NCI-H526 (cell line): ENCODE measurements at places on chromosomes 13 and 19.

- DNase-seq, result no peak
These were observed 1.8 kb downstream of the VASP start for GRCh38 chr19:45508861-45509691.

GRCh38 chr13:22967669-22968068, 213.1 kb upstream of the SGCG start:
- no peak for DNase-seq

DNA sequence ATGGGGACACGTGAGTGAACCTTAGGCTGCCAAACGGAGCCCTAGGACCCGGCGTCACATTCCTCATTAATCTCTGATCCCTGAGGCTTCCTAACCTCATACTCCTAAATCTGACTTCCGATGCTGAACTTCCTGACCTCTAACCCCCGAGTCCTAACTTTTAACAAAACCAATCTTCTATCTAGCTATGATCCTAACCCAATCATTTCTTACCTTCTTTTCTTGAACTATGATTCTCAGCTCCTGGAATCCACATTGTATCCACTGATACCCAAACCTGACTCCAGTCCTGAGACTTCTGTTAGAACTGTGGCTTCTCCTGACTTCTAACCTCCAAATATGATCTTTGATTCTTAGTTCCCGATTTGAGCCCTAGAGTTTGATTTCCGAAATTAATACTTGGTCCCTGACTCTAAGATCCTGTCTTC, 447 bp downstream of the NFKBIB start:
- no peak for DNase-seq

GRCh38 chr19:17081672-17082630, 6.4 kb downstream of the MYO9B start:
- DNase-seq, result no peak

DNA sequence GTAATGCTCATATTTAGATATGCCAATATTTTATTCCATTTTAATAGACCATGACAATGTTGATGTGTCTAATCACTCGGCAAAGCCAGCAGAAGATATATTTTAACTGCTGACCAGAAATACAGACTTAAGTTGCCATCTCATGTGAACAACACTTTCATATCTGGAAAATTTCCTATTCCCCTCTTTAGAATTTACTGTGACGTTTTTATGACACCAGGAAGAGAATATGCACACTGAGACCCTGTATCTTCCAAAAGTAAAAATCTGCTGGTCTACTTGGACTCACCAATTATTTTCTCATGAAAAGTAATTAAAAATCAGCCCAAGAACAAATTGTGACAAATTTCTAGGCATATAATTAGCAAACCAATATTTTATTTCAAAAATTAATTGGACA, 2.1 kb downstream of the PROSER1 start:
- no peak for DNase-seq

DNA sequence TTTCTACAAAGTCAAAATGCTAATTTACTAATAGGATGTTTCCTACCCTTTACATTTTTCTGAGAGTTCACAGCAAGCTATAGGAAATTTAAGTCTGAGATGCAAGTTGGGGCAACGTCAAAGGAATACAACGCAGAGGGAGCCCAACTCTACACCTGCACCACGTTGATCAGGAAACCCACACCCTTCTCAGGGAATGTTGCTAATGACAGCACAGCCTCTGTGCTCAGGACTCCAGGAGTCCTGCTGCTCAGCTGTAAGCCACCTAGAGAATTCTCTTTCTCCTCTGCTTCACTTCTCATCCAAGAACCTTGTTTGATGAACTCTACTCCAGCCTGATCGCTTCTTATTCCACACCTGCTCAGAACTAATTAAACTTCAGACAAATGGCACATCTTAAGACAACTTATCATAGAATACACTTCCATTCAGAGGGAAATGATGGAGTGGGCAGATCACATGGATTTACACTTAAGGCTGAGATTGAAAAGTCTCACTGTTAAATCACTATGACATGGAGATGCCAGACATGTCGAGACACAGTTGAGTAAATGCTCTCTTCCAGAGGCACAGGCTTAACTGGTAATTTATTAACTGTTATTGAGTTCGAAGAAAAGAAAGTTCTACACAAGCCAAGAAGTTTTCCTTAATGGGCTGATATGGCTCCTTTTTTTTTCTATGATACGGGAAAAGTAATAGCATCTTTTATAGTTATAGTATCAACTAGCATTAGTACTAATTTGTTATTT, 811.6 kb upstream of the ARGLU1 start:
- DNase-seq, result no peak

- no peak for DNase-seq
These were observed 74.7 kb downstream of the C13orf42 start for GRCh38 chr13:51036418-51036817.

DNA sequence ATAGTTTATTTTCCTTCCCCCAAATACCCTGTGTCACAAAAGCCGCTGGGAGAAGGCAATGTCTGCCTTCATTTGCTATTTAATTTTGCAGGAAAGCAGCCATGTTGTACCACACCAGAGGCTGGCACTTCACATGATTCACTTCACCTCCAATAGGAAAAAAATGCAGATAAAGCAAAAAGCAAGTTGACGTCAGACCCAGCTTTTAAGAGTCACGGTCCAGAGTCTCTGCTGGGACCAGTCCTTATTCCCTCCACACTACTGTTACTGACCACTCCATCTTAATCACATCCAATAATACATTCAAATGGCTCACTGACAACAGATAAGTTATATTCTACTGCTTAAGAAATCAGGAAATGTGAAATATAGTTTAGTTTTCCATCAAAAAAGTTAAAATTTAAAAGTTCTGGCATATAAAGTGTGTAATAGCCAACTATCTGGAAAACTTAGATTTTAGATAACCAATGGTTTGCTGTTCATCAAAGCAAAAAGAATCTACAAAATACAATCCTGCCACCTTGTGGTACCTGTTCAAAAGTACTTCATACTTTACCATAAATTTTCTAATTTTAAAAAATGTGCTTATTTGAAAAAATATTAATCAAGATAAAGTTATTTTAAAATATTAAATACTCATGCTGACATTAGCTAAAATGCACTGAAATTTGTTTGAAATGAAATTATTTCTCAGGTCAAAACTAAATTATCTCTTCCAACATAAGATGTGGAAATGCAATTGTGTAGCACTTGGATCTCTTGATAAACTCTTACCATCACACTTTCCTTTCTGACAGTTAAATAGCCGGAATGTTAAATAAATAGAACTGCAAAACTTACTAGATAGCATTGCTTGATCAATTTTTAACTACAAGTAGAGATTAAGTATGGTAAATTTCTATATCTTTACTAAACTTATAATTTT, 97.3 kb downstream of the SERP2 start:
- peak; percentile 67 for DNase-seq

DNA sequence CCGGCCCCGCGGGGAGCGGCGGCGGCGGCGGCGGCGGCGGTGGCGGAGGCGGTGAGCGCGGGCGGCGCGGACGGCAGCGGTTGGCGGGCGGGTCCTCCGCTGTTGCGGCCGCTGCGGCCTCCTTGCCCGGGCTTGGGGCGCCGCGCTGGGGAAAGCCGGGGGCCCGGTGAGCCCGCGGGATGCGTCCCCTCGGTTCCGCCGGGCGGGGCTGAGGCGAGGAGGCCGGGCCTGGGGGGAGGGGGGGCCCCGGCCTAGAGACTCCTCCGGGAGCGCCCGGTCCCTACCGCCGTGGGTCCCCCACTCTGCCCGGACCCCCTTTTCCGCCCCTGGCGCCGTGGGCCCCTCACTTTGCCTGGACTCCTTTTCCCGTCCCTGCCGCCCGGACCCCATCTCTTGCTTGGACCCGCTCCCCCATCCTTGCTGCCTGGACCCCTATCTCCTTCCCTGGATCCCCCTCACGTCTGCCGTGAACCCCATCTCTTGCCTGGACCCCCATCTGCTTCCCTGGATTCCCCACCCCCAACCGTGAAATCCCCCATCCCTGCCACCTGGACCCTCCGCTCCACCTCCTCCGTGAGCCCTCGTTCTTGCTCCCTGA, 28.6 kb upstream of the NDUFS7 start:
- no peak for DNase-seq

DNA sequence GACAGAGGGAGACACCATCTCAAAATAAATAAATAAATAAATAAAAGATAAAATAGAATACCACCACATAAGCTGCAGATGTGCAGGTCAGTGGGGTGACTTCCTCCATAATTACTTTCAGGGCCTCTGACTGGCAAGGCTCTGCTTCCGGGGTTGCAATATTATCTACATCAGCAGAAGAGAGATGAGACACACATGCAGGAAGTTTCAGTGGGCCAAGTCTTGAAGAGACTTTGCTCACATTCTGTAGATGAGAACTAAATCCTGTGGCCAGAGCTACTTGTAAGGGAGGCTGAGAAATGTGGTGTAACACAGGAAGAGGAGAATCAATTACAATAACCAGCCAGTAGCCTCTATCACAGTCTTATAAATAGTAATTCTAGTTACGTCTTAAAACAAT, 89.9 kb upstream of the MAB21L1 start:
- no peak for DNase-seq

GRCh38 chr19:5899728-5900526, 3.7 kb downstream of the NDUFA11 start:
- no peak for DNase-seq

DNA sequence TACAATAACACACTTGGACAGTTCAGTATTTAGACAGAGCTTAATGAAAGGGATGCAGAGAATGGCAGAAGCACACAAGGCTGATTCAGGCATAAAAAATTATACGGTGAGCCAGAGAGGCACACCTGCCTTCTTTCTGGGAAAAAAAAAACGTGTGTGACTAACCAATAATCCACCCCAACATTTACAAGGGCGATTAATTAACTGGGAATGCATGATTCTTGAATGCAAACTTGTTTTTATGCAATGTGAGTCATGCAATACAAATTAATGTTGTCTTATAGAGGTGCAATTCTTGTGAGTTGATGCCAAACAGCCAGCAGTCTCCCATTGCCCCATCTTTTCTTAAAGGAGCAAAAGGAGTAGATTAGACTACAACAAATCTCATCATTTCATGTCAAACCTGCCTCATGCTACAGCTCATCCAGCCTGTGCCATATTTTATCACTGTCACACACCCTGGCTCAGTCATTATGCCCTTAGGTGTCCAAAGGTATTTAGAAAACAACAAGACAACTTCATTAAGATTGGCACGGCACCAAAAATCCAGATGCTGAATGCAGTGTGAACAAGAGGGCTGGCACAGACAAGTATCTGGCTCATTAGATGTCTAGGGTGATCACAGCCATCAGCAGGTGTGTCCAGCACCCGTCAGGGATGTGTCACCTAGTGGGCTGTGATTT, 721.1 kb downstream of the EFNB2 start:
- DNase-seq, result no peak

GRCh38 chr13:93377196-93377595, 150.6 kb downstream of the GPC6 start:
- DNase-seq, result no peak

GRCh38 chr13:51727634-51728274, 76.2 kb downstream of the DHRS12 start:
- DNase-seq, result no peak

DNA sequence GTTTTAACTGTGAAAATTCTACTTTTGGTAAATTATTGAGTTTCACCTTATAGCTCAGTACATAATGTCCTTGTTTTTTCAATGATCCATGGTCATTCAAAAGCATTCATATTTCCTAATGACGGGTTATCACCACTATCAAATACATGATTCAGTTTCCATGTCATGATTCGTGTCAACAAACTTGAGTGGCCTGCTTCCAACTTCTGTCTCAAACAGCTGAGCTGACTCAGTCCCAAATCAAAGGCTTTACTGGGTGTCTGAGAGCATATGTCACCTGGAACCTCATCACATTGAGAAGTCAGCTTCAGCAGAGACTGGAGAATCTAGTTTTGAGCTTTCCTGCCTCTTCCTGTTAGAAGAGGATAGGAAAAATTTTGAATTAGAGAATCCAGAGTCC, 40.3 kb upstream of the SGCG start:
- no peak for DNase-seq

DNA sequence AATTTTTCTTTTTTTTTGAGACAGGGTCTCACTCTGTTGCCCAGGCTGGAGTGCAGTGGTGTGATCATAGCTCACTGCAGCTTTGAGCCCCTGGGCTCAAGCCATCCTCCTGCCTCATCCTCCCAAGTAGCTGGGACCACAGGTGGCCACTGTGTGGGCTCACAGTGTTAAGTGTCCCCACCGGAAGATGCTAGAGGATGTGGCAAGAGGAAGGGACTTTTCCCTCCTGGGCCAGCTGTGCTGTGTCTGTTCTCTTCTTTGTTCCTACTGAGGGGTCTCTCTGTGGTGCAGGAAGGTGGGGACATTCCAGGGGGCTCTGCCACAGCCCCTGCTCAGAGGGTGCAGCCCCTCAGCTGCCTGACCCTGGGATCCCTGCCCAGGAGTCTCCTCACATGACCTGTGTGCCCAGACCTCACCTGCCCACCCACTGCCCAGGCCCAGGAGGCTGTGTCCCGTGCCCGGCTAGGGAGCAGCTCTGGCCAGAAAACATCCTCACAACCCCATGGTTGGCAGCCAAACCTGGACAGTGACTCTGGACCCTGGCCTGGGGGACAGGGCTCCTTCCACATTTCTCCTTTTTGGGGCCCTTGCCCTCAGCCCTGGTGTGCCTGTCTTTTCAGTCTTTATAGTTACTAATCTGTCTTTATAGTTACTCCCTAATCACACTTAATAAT, 14.4 kb upstream of the ANKRD10 start:
- DNase-seq, result no peak
